Caco-2 (cell line): ENCODE measurements at places on chromosomes 12 and 14.

DNA sequence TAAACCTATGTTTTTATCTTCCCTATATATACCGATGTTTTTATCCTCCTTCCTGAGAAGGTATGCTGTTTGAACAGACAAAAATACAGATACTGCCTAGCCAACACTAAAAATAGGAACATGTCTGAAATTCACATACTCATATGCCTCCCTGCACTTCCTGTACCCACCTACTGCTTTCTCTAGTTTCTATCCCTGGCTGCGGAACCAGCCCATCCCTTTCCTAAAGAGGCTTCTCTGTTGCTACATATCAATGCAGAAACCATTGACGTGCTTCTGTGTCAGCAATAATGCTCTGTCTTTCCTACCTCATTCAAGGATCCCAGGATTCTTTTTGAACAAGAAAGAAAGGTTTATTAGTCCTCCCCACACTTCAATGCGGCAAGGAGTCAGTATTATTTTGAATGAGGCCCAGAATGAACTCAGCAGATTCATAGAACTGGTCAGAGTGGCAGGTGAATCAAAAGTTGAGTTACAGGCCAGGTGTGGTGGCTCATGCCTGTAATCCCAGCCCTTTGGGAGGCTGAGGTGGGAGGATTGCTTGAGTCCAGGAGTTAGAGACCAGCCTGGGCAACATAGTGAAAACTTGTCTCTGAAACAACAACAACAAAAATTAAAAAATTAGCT lies 67.8 kb upstream of the NAP1L1 start:
- no peak for DNase-seq

GRCh38 chr14:72024043-72024407 lies 91.8 kb downstream of the RGS6 start:
- DNase-seq: no peak

DNA sequence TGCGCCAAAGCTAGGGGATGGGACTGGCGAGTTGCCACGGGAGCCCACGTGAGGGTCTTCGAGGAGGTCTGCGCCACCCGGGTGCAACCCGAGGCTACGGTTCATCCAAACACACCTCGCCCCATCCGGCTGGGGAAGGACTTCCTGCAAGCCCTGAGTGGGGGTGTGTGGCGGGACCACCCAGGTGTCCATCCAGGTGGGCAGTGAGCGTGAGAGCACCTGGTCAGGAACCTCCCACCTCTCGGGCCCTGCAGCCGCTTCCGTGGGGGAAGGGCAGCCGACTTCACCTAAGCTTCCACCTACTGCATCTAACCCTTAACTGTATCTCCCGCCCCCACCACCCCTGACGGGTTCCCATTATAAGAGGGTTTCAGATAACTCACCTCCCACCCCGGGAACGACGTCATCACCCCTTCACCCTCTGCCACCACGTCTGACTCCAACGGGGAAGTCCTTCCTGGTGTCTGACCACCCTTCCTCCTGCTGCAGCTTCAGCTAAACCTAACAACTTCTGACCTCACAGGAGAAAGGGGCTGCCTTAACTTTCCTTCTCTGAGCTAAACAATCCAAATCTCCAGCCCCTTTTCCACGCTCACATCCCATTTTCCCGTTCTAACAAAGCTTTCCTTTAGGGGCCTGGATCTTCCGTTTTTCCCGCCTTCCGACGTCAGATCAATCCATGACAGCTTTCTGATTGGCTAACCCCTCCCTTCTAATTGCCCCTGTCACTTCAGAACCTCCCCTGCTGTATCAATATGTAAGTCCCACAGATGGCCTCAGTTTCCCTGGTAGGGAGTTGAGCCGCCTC lies 27.4 kb upstream of the SMUG1 start:
- DNase-seq: no peak

- DNase-seq: no peak
Measured at GRCh38 chr14:68341411-68342212, 451.3 kb downstream of the ZFP36L1 start.

DNA sequence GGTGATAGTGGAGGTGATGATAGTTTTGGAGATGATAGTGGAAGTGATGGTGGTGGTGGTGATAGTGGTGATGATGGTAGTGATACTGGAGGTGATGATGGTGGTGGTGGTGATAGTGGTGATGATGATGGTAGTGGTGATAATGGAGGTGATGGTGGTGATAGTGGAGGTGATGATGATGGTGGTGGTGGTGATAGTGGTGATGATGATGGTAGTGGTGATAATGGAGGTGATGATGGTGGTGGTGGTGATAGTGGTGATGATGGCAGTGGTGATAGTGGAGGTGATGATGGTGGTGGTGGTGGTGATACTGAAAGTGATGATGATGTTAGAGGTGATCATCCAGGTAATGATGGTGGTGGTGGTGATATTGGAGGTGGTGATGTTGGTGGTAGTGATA lies 570.0 kb upstream of the TMEM132C start:
- DNase-seq: no peak

DNA sequence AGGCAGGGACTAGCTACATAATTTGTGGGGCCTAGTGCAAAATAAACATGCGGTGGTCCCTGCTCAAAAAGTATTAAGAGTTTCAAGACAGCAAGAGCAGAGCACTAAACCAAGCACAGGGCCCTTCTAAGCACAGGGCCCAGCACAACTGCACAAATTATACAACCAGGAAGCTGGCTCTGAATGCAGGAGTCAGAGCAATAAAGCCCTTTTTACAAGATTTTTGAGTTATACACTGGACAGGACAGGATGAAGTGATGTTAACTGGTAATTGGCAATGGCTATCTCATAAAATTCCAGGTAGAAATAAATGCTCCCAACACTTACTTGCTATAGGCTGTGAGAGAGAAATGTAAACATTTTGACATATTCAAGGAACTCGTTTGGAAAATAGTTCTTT lies 86.2 kb upstream of the GPHB5 start:
- DNase-seq: no peak

- no peak for DNase-seq
Measured at GRCh38 chr14:101101456-101102056, 198.0 kb upstream of the RTL1 start.
